ENCODE measurements at places on chromosomes 3 and 15. TPM values are rescaled to one million over a fixed set of nuclear protein-coding genes. Genes with fewer than 3 reads are reported as not detected.
A peak's percentile ranks its signal among the peaks of the same experiment; 100 is the strongest.

GRCh38 chr15:95129574-95129973 is 898.2 kb downstream of the MCTP2 start:
- DNase-seq = no peak
- no peak overlapping the region for H3K4me3 ChIP-seq
- no peak overlapping the region for H3K27ac ChIP-seq
- H3K27me3 ChIP-seq = no peaks in the 10 kb centered on the region
- no peaks in the 10 kb centered on the region for H3K4me1 ChIP-seq

SOX2 gene
- 0.42 TPM for total RNA-seq

GRCh38 chr15:41544650-41545015 is 576 bp upstream of the RPAP1 start:
- peaks cover 8% of the 10 kb centered on the region for H3K4me1 ChIP-seq
- H3K27ac ChIP-seq = no peak overlapping the region
- no peak overlapping the region for H3K4me3 ChIP-seq
- no peaks in the 10 kb centered on the region for H3K27me3 ChIP-seq

XPC gene
- total RNA-seq = 19.1 TPM

GRCh38 chr15:31887246-31887645 is 143.1 kb upstream of the CHRNA7 start:
- H3K27me3 ChIP-seq = peaks cover 6% of the 10 kb centered on the region
- H3K36me3 ChIP-seq = no peaks in the 10 kb centered on the region
- DNase-seq = no peak
- no peaks in the 10 kb centered on the region for H3K4me1 ChIP-seq
- no peak overlapping the region for H3K27ac ChIP-seq

GRCh38 chr3:14451844-14452739 is 49.7 kb downstream of the SLC6A6 start:
- no peaks in the 10 kb centered on the region for H3K27me3 ChIP-seq
- no peak overlapping the region for H3K27ac ChIP-seq
- H3K4me3 ChIP-seq = no peak overlapping the region
- no peak for DNase-seq
- H3K36me3 ChIP-seq = peaks cover 63% of the 10 kb centered on the region

DNA sequence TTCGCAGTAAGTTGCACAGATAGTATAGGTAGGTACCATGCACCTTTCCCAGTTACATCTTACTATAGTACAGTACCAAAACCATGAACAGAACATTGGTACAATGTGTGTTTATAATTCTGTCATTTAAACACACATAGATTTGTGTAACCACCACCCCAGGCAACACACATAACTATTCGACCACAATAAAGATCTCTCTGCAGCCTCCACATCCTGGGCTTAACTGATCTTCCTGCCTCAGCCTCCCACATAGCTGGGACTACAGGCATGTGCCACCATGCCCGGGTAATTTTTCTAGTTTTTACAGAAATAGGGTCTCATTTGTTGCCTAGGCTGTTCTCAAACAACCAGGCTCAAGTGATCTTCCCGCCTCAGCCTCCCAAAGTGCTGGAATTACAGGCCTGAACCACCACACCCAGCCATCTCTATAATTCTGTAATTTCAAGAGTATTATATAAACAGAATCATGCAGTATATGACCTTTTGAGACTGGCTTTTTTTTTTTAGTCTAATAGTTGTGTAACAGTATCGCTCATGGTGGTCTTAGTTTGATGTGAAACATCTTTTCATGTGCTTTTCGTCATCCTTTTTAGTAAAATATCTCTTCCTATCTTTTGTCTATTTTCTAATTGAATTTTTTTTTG is 13.3 kb upstream of the TMF1 start:
- H3K27me3 ChIP-seq = no peaks in the 10 kb centered on the region
- peaks cover 18% of the 10 kb centered on the region for H3K36me3 ChIP-seq
- H3K27ac ChIP-seq = no peak overlapping the region

DTWD1 gene
- total RNA-seq = 21.9 TPM

RARRES1 gene
- total RNA-seq = 2.4 TPM

GRCh38 chr3:16349986-16350596 is 85.1 kb downstream of the OXNAD1 start:
- no peak overlapping the region for H3K27ac ChIP-seq
- peaks cover 55% of the 10 kb centered on the region for H3K36me3 ChIP-seq
- DNase-seq = no peak
- no peak overlapping the region for H3K4me3 ChIP-seq

- H3K4me1 ChIP-seq = peaks cover 22% of the 10 kb centered on the region
- no peak overlapping the region for H3K4me3 ChIP-seq
- DNase-seq = no peak
These were observed 5.0 kb upstream of the RPP25 start for GRCh38 chr15:74961616-74962015.

DYNLT2B gene
- total RNA-seq = 23.9 TPM

GPR15 gene
- total RNA-seq = 0.47 TPM

- DNase-seq = no peak
- H3K4me3 ChIP-seq = no peak overlapping the region
- no peaks in the 10 kb centered on the region for H3K4me1 ChIP-seq
These were observed 37.6 kb downstream of the OSTN start for GRCh38 chr3:191236646-191237045.

IGF2BP2 gene
- 12.1 TPM for total RNA-seq

- no peaks in the 10 kb centered on the region for H3K36me3 ChIP-seq
- H3K4me1 ChIP-seq = no peaks in the 10 kb centered on the region
- H3K4me3 ChIP-seq = no peak overlapping the region
- H3K27me3 ChIP-seq = no peaks in the 10 kb centered on the region
These were observed 49.1 kb downstream of the RAB11A start for GRCh38 chr15:65918357-65918920.

AGTR1 gene
- 0.61 TPM for total RNA-seq

DNA sequence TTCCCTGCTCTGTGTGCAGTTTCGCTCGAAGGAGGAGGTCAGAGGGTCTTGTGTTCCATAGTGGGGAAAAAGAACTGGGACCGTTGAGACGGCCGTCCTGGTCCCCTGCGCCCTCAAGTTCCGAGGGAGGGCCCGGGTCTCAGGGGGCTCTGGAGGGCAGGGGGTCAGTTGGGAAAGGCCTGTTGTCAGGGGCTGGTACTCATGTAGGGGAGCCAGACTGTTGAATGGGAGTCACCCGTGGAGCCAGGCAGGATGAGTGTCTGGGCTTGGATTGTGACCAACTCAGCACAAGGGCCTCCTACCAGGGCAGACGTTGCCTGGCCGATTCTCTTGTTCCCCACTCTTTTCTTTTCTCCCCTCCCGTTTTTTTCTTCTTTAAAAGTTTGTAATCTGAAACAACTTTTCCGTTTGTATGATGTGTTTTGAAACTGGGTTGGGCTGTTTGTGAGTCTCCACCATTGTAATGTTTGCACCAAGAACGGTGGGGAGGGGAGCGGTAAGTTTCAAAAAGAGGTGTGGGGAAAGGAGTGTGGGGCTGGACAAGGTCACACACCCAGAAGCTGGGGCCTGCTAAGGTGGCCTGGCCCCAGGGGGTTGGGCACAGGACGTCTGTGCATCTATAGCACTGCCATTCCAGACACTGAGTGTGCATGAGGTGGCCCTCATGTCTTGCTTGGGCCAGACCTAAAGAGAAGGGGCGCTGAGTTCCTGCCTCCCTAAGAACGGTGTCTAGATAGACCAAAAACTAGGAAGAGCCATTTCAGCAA is 1.1 kb downstream of the CMTM7 start:
- H3K27me3 ChIP-seq = no peaks in the 10 kb centered on the region
- H3K36me3 ChIP-seq = no peaks in the 10 kb centered on the region
- H3K4me3 ChIP-seq = peak overlapping the region; percentile 93
- no peak for DNase-seq
- peak overlapping the region; percentile 93 for H3K27ac ChIP-seq

DNA sequence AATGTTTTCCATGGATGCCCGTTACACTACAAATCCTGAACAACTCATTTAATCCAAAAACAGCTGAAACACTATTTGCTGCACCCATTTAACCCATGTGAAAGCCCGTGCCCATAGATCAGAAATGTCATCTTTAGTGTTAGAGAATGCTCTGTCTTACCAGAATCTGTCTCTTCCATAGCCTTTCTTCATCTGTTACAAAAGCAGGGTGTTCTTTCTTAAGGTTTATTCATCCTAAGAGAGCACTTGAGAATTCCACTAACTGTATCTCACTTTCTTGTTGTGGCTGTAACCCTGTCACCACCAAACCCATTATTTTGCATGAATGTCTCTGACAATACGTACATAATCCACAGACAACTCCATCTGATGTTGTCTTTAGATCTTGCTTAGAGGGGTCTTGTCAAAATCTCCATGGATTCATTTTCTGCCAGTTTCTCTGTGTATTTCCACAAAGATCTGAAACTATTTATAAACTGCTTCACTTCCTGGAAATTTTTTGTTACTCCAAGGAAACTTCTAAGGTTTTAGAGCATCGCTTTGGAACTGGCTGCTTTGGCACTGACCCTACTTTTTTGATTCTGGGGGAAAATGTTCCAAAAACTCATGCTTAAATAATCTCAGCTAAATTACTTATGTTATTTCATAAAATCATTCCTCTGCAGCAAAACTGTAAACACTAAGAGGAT is 167.8 kb upstream of the CCDC54 start:
- DNase-seq = no peak
- H3K36me3 ChIP-seq = no peaks in the 10 kb centered on the region
- no peaks in the 10 kb centered on the region for H3K27me3 ChIP-seq
- no peaks in the 10 kb centered on the region for H3K4me1 ChIP-seq

GRCh38 chr3:161796780-161797179 is 300.2 kb downstream of the OTOL1 start:
- H3K4me3 ChIP-seq = no peak overlapping the region
- no peak overlapping the region for H3K27ac ChIP-seq
- no peaks in the 10 kb centered on the region for H3K36me3 ChIP-seq
- DNase-seq = no peak

GRCh38 chr15:52206446-52206845 is 15.3 kb upstream of the GNB5 start:
- no peak for DNase-seq
- peaks cover 5% of the 10 kb centered on the region for H3K36me3 ChIP-seq
- H3K4me1 ChIP-seq = no peaks in the 10 kb centered on the region
- H3K27ac ChIP-seq = no peak overlapping the region
- no peaks in the 10 kb centered on the region for H3K27me3 ChIP-seq
- no peak overlapping the region for H3K4me3 ChIP-seq

C3orf22 gene
- total RNA-seq = not detected

GRCh38 chr15:79543097-79543496 is 111.0 kb downstream of the MINAR1 start:
- no peak overlapping the region for H3K27ac ChIP-seq
- no peaks in the 10 kb centered on the region for H3K27me3 ChIP-seq
- no peak for DNase-seq
- H3K4me1 ChIP-seq = no peaks in the 10 kb centered on the region

GRCh38 chr15:71562251-71562650 is 248.1 kb upstream of the NR2E3 start:
- no peak for DNase-seq
- no peak overlapping the region for H3K27ac ChIP-seq
- H3K27me3 ChIP-seq = no peaks in the 10 kb centered on the region
- H3K4me3 ChIP-seq = no peak overlapping the region

SPINK8 gene
- not detected for total RNA-seq

GRCh38 chr15:20271647-20272046 is 270.0 kb downstream of the GOLGA6L6 start:
- no peaks in the 10 kb centered on the region for H3K36me3 ChIP-seq
- H3K4me1 ChIP-seq = no peaks in the 10 kb centered on the region
- DNase-seq = no peak
- H3K4me3 ChIP-seq = no peak overlapping the region

COLQ gene
- 4.2 TPM for total RNA-seq

LCTL gene
- total RNA-seq = not detected

DNA sequence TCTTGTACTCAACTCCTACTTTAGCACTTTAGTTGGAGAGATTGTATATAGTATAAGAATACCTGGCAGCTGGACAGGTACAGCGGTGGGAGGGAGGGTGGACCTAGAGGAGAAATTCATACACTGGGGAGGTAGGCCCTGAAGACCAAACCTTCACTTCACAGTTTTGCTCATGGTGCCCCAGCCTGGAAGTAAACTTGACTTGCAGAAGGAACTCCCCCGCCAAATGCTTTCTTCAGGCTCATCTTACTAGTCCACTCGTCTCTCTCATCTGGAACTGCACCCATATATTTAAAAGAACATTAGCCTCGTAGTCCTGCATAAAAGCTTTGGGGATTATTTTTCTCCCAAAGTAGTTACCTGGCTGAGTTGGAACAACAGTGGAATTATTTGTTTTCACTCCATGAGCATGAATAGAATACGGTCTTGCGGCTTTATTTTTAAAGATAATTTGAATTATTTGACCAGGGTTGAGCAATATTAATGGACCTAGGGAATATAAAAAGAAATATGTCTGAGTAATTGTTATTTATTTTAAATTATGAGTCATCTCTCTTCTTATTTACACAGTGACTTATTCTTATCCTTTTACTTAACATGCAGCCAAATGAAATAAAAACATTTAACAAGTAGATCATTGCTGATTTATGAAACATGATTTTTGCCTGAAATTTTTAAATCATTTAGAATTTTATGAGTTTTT is 25.5 kb upstream of the CP start:
- no peak overlapping the region for H3K27ac ChIP-seq
- no peak for DNase-seq
- no peaks in the 10 kb centered on the region for H3K27me3 ChIP-seq

- no peaks in the 10 kb centered on the region for H3K36me3 ChIP-seq
- H3K27me3 ChIP-seq = no peaks in the 10 kb centered on the region
- H3K4me1 ChIP-seq = no peaks in the 10 kb centered on the region
- H3K4me3 ChIP-seq = no peak overlapping the region
- no peak overlapping the region for H3K27ac ChIP-seq
These were observed 120.8 kb downstream of the SLCO3A1 start for GRCh38 chr15:91974321-91974720.

GRCh38 chr3:158804441-158804840 is 2.6 kb downstream of the MFSD1 start:
- DNase-seq = no peak
- no peak overlapping the region for H3K27ac ChIP-seq
- no peaks in the 10 kb centered on the region for H3K27me3 ChIP-seq
- H3K4me3 ChIP-seq = no peak overlapping the region
- peaks cover 23% of the 10 kb centered on the region for H3K36me3 ChIP-seq
- peaks cover 10% of the 10 kb centered on the region for H3K4me1 ChIP-seq

DNA sequence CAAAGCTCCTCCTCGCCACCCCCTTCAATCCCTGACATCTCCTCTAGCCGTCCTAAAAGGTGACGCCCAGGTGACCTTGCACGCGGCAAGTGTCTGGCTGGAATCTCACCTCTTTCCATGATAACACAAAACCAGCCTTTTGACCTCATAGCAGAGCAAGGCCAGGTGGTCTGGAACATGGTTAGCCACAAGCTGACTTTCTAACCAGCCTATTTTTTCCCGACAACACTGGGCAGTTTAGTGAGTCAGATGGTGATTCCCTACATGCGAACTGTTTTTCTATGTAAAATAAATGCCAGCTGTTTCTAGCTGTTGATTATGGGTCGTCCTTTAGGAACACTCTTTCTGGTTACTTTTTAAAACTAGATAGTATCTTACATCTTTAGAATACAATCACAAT is 243.0 kb downstream of the CD47 start:
- DNase-seq = no peak
- H3K4me1 ChIP-seq = no peaks in the 10 kb centered on the region
- no peak overlapping the region for H3K4me3 ChIP-seq
- no peaks in the 10 kb centered on the region for H3K36me3 ChIP-seq

TIPARP gene
- 14.3 TPM for total RNA-seq

DNA sequence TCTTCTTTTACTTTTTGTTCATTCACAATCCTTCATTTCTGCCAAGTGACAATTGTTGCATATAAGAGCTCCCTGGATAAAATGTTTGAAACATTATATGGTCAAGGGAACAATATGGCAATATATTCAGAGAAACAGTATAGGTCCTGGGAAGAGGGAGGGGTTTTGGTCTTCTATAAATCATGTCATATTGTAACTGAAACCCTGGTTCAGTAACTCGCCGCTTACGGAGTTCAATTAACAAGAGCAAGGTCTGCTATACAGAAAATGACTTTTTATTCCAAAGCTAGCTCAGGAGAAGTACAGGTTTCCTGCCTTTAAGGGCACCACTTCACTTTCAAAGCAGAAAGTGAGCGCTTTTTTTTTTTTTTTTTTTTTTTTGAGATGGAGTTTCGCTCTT is 522.1 kb upstream of the TGFBR2 start:
- DNase-seq = no peak
- no peak overlapping the region for H3K27ac ChIP-seq
- H3K36me3 ChIP-seq = no peaks in the 10 kb centered on the region
- no peak overlapping the region for H3K4me3 ChIP-seq
